ENCODE measurements at places on chromosomes 11 and 22.

- peak; percentile 85 for DNase-seq
Measured at GRCh38 chr11:112280268-112281126, 19.8 kb upstream of the PLET1 start.

- no peak for DNase-seq
Measured at GRCh38 chr11:119772641-119773415, 43.8 kb upstream of the NECTIN1 start.

- DNase-seq, result no peak
Measured at GRCh38 chr11:73475549-73476095, 99.4 kb downstream of the RELT start.

- DNase-seq, result no peak
Measured at GRCh38 chr11:69320756-69321741, 27.1 kb downstream of the MYEOV start.

DNA sequence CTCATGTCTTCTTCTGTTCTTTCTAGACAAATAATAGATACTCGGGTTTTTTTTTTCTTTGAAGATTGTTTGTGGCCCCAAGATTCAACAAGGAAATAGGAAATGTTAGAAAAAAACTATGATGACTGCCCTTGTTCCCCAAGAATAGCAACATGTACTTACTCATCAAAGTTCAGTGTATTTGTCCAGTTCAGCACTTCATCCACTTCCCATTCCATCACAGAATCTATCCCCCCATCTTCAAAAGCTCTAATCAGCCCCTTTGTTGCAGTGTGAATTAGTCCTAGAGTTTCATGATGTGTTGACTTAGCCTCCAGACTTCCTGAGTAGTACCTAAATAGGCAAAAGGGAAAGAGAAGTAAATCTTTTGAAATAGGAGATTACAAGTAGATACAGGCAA is 74.3 kb downstream of the C11orf65 start:
- no peak for DNase-seq

- no peak for DNase-seq
Measured at GRCh38 chr11:111524056-111524455, 9.5 kb downstream of the HOATZ start.
